ENCODE measurements at places on chromosomes 2 and 18. TPM values are rescaled to one million over a fixed set of nuclear protein-coding genes. Genes with fewer than 3 reads are reported as not detected.

The AOX1 gene
- 0.06 TPM for total RNA-seq

The LRP2 gene
- 0.10 TPM for total RNA-seq

DNA sequence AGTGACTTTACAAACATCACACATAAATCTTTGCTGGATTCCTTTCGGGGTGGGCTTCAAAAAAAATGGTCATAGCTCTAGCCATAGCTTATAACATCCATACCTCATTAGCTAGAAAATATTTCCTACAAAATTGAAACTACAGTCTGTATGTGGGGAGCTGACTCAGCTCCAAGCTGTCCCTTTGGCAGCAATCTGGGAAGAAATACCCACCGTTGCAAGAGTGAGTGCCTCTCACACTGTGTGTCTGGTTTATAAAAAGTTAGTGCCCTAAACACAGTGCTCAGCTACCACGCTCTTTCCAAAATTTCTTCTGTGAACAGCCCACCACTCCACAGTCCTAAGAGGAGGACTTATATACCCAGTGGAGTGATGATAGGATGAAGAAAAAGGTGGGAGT, 170.1 kb downstream of the RBM43 start:
- no peak for DNase-seq

GRCh38 chr2:206011018-206011614, 74.9 kb downstream of the INO80D start:
- no peak for DNase-seq

DNA sequence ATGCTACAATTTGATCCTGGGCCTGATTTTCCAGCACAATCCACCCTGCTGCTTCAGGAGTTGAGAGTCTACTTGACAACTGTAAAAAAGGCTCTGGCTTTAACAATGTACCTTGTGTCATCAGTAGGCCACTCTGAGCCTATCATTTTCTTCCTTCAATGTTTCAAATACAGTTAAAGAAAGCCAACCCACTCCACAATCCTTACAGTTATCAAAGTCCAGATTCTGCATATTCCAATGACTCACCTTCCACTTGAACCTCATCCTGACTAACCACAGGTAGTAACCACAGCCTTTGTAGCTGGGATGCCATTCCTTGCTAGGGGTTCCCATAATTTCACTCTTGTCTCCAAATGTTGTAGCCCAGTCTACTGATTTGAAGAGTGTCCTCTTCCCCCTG, 35.5 kb upstream of the AQP4 start:
- no peak for DNase-seq

GRCh38 chr2:11515490-11515981, 18.3 kb upstream of the GREB1 start:
- DNase-seq = no peak

GRCh38 chr2:1864301-1864980, 120.1 kb upstream of the PXDN start:
- DNase-seq = no peak
